CD4-positive, alpha-beta T cell treated with Interferon alpha-2 for 1 hour (primary cell): ENCODE measurements at places on chromosomes 1 and 21.

- no peak for DNase-seq
Measured at GRCh38 chr1:25854554-25854953, 4.7 kb downstream of the AUNIP start.

DNA sequence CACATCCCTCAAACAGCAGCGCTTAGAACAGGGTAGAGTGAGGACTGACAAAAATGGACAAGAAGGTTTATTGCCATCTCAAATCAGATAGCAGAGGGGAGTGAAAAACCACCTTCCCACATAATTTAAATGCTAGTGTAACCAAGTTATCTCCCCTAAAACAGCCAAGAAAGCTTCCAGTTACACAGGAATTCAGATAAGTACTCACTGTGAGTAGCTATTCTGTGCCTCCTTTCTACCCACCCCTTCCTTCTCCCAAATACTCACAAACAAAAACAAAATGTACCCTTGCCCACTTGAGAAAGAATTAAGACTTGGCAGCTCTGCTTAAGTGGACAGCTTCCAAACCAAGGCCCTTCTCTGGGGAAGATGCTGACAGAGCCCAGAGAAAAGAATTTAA, 9.1 kb downstream of the OTUD7B start:
- no peak for DNase-seq

DNA sequence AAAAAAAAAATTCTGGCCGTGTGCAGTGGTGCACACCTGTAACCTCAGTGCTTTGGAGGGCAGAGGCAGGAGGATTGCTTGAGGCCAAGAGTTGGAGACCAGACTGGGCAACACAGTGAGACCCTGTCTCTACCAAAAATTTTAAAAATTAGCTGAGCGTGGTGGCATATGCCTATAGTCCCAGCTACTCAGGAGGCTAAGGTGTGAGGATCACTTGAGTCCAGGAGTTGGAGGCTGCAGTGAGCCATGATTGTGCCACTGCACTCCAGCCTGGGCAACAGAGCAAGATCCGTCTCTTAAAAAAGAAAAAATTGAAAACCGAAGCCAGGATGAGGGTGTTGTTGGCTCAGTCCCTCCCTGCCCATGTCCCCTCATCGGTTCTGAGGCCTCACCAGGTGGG, 55.9 kb upstream of the PAX7 start:
- no peak for DNase-seq

DNA sequence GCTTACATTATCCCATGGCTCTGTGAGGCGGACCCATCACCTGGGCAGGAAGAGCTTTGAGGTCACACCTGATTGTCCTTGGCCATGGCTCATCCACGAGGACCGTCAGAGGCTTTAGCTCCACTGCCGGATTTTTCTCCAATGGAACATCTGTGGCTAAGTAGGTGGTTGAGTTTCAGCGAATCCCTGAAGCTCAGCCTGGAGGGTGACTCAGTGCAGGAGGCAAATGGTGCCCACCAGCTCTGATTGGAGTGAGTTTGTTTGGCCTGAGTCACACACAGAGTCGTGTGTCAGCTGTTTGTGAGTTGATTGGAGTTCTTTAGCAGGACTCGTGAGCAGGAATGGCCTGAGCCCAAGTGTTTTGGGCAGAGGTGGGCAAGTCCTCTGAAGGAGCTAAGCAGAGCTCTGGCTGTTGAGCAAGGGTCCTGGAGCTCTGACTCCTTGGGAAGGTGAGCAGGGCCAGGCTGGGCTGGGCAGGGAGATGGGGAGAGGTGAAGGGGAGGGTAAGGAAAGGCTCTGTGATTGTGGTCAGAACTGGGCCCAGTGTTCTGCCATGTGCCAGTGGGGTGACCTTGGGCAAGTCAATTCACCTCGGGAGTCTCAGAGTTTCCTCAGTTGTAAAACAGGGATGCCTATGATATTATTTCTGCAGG, 2.0 kb downstream of the SLC6A17 start:
- DNase-seq: no peak

GRCh38 chr1:246875041-246876026, 56.4 kb downstream of the AHCTF1 start:
- DNase-seq: no peak

GRCh38 chr1:190001187-190001586, 476.5 kb downstream of the BRINP3 start:
- DNase-seq: no peak

DNA sequence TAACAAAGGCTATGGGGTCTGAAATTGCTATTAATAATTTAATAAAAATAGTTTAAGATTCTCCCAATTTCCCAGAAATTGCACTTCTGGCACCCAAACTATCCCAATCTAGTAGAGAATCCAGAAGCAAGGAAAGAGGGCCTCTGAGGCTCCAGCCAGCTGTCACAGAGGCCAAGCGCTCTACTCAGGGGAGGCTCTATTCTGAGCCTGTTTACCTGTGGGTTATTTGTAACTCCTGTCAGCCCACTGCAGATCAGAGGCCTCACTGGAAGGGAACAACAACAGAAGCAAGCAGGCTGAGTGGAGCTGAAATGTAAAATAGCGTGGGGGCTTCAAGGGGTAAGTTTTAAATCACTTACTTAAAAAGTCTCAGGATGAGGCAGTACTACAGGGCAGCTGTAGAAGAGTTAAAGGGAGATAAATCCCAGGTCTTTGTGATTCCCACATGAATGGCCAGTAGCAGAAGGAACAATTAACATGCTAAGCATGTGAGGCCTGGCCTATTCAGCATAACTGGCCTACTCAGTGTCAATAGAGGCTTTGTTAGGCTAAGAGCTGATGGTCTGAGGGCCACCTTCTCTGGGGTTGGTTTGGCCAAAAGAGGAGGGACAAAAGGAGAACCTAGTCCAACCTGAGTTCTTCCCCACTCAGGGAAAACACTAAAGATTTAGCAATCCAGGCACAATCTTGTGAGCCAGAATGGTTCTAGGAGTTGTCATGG, 12.8 kb downstream of the ZNF687 start:
- DNase-seq: no peak

DNA sequence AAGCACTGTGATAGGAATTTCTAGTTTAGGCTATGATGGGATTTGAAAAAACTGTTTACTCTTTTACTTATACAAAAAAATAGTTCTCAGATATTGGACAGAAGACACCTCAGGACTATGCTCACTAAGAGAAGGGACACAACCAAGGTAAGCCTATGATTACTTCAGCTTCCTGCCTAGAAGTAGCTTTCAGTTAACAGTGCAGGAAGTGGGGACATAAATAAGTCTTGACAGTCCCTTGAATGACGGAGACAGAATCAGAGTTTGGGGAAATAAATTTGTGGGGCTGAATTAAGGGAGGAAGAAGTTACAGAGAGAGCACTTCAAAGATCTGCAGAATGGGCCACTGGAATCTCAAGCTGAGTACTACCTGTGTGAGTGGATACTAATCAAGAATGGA, 53.8 kb upstream of the OLFM3 start:
- DNase-seq: no peak
